ENCODE measurements at places on chromosomes 13 and 19.
A peak's percentile ranks its signal among the peaks of the same experiment; 100 is the strongest.

DNA sequence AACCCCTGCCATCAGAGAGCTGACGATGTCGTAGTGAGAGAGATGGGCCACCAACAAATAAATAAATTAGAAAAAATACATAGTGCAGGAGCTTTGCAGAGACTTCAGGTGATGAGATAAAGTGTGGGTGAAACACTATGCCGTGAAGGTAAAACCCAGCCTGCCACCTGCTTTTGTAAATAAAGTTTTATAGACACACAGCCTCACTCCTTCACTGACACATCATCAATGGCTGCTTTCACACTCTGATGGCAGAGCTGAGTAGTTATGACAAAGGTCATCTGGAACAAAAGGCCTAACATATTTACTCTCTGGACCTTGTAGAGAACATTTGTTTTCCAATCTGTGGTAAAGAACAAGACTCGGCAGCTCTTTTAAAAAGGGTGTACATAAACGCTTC lies 45.0 kb downstream of the MBD3L2B start:
- no peak for DNase-seq

DNA sequence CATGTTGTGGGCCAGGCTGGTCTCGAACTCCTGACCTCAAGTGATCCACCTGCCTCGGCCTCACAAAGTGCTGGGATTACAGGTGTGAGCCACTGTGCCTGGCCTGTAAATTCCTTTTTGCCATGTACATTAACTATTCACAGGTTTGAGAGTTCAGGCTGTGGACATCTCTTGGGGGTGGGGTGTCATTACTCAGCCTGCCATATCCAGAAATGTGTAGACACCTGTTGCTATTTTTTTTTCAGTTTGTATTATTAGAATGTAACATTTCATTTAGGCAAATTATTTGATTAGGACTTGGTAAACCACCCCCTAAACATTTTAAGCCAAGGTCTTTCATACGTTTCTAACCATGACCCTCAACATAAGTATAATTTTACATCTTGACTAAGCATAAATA lies 20.5 kb downstream of the ZNF227 start:
- no peak for DNase-seq

DNA sequence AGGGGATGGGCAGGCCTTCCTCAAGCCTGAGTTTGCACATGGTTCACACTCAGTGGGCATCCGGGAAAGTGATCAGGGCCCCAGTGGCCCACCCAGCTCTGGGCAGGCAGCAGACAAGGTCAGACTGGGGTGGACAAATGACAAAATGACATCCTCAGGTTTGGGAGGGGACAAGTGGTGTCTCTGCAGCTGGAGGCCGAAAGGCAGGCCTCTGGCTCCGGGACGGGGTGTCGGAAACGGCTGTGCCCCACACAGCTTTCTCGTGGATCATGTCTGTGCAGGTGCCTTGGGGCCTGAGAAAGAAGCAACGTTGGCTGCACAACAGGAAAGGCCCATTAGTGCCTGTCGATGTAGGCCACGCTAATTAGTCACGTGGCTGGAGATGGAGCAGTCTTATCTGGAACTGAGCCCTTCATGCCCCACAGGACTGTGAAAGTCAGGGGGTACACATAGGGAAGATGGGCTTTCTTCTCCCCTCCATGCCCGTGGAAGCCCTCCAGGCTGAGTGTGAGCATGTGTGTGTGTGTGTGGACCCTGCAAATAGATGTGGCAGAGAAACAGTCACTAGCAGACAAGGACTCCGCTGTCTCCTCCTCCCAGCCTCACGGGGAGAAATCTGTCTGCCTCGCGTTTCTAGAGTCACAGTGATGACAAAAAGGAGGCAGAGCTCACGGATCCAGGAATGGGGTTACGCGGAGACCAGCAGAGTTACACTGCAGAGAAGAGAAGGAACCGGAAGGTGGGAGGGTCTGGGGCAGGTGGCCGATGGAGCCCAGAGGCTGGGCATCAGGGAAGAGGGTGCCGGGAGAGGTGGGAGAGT lies 44.2 kb downstream of the CHST8 start:
- DNase-seq: no peak

DNA sequence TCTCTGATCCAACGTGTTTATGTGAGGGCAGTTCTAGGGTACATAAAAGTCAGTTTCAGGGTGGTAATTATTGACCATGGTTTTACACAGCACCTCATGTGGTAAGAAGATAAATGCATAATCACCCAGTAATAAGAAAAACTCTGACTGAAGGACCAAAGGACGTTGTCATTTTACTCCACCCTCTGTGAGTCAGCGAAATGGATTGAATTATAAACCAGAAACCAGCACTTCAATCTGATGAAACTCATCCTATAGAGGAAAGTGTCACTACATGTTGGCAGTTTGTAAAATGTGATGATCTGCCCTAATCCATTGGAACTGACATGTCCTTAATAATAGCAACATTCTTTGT lies 406.8 kb downstream of the KLF5 start:
- no peak for DNase-seq

GRCh38 chr19:48030073-48030472 lies 13.8 kb downstream of the CABP5 start:
- no peak for DNase-seq

DNA sequence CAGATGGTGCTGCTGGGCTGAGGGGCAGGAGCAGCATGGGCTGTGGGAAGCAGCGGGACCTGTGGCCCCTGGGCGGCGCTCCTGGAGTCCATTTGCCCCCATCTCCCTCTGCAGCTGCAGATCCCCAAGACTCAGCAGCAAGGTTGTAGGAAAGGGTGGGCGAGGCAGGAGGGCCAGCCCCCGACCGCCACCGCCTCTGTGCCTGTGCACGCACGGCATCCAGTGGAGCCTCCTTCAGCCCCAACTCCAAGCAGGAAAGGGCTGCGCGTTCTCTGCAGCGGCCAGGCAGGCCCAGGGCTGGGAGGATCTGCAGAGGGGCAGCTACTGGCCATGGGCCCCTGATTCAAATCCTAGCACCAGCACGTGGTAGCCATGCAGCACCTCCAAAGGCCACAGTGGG lies 20.8 kb downstream of the DPF1 start:
- no peak for DNase-seq

GRCh38 chr19:29840066-29840950 lies 28.5 kb downstream of the CCNE1 start:
- DNase-seq: no peak

- peak; percentile 16 for DNase-seq
These were observed at the start of gene ADAMTS10 for GRCh38 chr19:8610041-8610935. TSS of gene ADAMTS10 (minus strand) at chr19:8610715. CDS start at chr19:8605710, 5,005 bp downstream.

GRCh38 chr13:52447815-52448552 lies 2.5 kb downstream of the VPS36 start:
- no peak for DNase-seq

DNA sequence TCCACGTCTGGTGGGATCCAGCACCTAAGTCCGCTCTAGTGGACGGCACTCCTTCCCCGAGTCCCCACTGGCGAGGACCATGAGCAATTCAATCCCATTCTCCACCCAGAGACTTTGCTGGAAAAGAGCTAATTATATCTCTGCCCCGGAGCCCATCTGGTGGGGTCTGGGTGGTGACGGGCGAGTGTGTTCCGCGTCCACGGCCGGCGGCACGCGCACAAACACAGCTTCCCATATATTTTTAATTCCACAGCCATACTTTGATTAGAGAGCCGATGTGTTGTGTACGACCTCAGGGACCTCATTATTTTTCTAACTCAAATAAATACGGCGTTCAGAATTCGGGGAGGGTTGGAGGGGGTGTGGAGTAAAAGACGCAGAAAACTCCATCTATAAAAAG lies 64.1 kb upstream of the ADGRE5 start:
- no peak for DNase-seq
